ENCODE measurements at places on chromosomes 1 and 21.

DNA sequence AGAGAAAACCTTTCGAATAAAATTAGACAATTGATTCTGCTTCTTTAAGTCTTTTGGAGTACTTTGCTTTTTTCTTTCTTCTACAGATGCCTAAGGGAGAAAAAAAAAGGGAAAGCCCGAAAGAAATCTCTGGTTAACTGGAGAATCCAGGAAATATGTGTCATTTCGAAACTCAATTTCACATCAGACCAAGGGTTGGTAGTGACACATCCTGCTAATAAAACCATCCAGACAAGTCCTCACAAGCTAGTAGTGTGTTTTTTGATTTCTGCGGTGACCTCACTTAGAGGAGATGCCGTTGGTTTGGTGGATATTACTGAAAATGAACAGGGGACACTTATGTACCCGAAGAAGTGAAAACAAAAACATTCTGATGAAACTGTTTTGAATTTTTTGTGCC, 726.5 kb upstream of the ADAMTS5 start:
- DNase-seq = peak; percentile 76

- DNase-seq = no peak
Observed at GRCh38 chr1:65362545-65362944, 53.2 kb downstream of the DNAJC6 start.

GRCh38 chr1:188689542-188689941, 1788.1 kb downstream of the BRINP3 start:
- peak; percentile 10 for DNase-seq

- peak; percentile 83 for DNase-seq
Observed at GRCh38 chr1:215007880-215008279, 74.7 kb upstream of the KCNK2 start.

- no peak for DNase-seq
Observed at GRCh38 chr1:166999500-167000055, 10.5 kb downstream of the MAEL start.

GRCh38 chr1:9371391-9371935, 78.8 kb downstream of the SPSB1 start:
- DNase-seq = peak; percentile 98

DNA sequence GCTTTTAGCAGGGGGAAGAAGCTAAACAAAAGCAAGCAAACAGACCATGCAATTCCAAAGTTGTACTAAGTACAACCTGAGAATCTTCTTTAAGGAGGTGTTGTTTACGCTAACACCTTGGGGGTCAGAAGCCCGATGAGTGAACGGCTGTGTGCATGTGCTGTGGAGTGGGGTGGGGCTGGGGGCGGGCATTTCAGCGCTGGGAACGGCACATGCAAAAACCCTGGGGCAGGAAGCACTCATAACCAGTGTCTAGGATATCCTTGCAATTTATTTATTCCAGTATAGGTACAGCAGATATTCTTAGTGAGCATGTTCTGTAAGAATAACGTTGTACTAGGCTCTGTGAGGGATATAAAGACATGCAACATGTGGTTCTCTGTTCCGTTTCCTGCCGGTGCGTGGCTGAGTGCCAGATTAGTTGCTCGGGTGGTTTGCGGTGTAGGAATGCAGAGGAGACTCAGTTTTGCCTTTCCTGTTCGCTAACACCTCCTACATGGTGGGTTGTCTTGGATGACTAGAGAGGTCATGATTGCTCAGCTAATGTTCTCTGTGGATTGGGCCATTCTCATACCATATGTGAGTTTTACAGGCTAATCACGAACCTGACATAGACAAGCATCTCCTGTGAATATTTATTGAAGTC, 3.7 kb downstream of the FASLG start:
- peak; percentile 93 for DNase-seq

DNA sequence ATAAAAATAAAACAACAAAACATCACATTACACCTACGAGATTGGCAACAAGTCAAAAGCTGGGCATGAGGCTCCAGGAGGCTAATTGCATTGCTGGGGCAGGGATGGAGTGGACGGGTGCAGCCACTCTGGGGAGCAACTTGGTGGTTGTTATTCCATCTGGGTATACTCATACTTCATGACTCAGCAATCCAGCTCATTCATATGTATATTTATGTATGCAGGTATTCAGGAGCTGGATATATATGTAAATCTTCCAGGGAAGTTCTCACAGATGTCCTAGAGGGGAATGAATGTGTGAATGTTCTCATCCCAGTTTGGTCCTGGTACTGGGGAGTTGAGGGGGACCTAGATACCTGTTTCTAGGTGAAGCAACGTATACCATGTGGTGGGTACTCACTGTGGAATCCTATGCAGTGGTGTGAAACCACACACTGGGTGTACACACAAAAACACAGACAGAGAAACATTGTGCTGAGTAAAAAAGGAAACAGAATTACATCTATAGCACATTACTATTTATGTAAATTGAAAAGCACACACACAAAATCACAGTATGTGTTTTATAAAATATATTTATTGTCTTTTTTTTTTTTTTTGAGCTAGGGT, 79.7 kb upstream of the RAB4A start:
- DNase-seq = peak; percentile 61

- DNase-seq = no peak
Observed at GRCh38 chr1:155858800-155859233, 550 bp upstream of the SYT11 start.

GRCh38 chr1:219325368-219325742, 151.7 kb downstream of the LYPLAL1 start:
- no peak for DNase-seq

GRCh38 chr1:43978551-43979260, at the start of gene B4GALT2:
TSS of gene B4GALT2 (plus strand) at chr1:43979210. CDS start at chr1:43981161, 1,951 bp downstream.
- peak; percentile 50 for DNase-seq

DNA sequence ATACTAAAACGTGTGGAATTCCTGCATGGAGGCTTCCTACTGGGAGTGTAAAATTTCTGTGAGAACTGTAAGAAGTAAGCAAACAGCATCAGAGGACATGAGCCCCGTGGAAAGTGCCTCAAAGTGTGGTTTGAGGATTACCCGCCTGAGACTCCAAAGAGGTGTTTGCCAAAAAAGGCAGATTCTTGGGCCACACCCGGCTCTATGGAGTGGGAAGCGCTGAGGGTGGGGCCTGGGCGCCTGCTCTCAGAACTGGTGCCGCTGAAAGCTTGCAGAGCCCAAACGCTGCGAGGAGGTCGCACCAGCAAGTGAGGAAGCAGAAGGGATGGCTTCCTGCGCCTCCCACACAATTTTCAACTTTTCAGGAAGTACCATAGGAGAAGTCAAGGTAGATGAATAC, 43.0 kb upstream of the PSEN2 start:
- DNase-seq = no peak

DNA sequence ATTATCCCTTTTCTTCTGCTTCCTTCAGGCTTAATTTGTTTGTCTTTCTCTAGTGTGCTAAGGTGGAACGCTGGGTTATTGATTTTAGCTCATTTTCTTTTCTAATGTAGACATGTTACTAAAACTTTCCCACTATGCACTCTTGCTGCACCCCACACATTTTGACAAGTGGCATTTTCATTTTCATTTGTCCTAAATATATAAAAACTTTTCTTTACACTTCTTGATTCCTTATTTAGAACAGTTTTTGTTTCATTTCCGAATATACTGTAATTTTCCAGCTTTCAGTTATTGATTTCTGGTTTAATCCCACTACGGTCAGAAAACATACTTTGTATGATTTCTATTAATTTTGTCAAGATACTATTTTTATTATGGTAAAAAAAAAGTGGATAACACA, 25.3 kb downstream of the SH3BP5L start:
- no peak for DNase-seq

GRCh38 chr1:72635719-72636118, 353.4 kb upstream of the NEGR1 start:
- peak; percentile 20 for DNase-seq

- DNase-seq = no peak
Observed at GRCh38 chr1:77958850-77959249, 20.0 kb downstream of the FUBP1 start.

GRCh38 chr1:106700211-106700610, 356.3 kb upstream of the PRMT6 start:
- peak; percentile 96 for DNase-seq

DNA sequence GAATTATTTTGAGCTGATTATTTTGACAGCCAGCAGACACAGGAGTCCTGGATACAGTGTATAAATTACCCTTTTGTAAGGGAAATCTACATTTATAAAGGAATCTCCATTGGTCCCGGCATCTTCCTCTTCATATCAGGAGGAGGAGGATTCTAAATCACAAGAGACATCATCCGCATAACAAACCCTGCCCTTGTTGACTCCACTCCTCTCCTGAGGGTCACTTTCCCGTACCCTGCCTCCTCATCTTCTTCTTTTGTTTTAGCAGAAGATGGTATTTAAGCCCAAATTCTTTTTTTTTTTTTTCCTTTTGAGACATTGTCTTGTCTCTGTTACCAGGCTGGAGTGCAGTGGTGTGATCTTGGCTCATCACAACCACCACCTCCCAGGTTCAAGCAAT, 14.6 kb upstream of the PKNOX1 start:
- no peak for DNase-seq

GRCh38 chr1:198340139-198340538, 183.3 kb downstream of the NEK7 start:
- no peak for DNase-seq

GRCh38 chr1:97340951-97341350, 579.9 kb downstream of the DPYD start:
- peak; percentile 87 for DNase-seq

- no peak for DNase-seq
Observed at GRCh38 chr1:99438656-99439230, 174.5 kb downstream of the PLPPR4 start.

GRCh38 chr1:24297187-24297851, 21.8 kb upstream of the GRHL3 start:
- no peak for DNase-seq

DNA sequence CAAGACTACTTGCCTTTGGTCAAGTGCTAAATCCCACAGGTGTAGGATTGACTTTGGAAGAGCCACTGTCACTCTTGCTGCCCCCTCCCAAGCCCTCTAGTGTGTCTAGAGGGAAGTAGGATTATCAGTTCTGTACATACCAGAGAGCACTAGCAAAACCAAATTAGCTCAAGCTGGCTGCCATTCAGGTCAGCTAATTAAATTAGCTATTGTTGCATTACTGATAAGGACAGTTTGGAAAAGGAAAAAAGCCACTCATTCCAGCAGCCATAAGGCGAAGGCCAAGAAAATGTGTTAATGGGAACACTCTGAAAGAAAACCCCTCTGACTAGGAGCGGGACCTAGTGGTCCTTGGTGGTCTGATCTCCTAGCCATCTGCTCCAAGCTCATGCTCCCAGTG, 321.7 kb downstream of the PBX1 start:
- DNase-seq = no peak

DNA sequence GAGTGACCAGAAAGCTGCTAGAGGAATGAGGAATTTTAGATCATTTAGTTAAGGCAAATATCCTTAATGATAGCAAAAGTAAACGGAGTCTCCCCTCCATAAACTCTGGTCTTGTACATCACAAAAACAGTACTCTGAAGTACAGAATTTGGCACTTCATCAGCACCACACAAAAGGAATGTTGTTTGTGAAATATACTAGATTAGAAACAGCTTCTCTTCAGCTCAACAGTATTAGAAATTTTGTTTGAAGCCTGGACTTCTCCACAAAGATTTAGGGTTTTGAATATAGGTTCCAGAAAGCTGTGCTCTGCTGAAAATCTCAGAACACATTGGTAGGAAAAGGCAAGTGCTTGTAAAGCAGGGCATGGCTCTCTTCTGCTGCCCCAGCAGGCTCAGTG, 135.1 kb upstream of the PTGFR start:
- DNase-seq = peak; percentile 71

- no peak for DNase-seq
Observed at GRCh38 chr1:9787702-9788101, 36.1 kb downstream of the CLSTN1 start.

GRCh38 chr1:65792669-65793358, at the start of gene PDE4B:
TSS of gene PDE4B (plus strand) at chr1:65792895.
- DNase-seq = peak; percentile 24

DNA sequence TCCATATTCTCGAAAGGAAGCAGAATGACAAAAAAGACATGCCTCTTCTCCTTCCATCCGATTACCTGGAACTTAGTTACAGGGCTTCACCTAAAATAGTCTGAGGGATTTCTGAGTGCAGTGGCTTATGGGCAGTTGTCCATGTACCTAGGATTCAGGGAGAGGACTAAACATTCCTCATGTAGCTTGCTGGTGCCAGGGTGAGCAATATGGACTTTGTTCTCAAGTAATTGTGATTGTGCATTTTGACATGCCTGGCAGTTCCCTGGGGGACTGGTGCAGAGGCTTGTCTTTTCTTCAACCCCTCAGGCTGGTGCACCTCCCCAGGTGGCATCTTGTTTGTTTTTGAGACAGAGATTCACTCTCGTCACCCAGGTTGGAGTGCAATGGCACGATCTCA, 6.1 kb upstream of the PSEN2 start:
- no peak for DNase-seq

- DNase-seq = peak; percentile 78
Observed at GRCh38 chr1:156262461-156263287, 14.8 kb upstream of the PAQR6 start.

Measured in fibroblast of skin of abdomen (primary cell).